Stomach (tissue), 19 donors: ENCODE measurements at places on chromosomes 4 and X. TPM values are rescaled to one million over a fixed set of nuclear protein-coding genes. Genes with fewer than 3 reads are reported as not detected.

DNA sequence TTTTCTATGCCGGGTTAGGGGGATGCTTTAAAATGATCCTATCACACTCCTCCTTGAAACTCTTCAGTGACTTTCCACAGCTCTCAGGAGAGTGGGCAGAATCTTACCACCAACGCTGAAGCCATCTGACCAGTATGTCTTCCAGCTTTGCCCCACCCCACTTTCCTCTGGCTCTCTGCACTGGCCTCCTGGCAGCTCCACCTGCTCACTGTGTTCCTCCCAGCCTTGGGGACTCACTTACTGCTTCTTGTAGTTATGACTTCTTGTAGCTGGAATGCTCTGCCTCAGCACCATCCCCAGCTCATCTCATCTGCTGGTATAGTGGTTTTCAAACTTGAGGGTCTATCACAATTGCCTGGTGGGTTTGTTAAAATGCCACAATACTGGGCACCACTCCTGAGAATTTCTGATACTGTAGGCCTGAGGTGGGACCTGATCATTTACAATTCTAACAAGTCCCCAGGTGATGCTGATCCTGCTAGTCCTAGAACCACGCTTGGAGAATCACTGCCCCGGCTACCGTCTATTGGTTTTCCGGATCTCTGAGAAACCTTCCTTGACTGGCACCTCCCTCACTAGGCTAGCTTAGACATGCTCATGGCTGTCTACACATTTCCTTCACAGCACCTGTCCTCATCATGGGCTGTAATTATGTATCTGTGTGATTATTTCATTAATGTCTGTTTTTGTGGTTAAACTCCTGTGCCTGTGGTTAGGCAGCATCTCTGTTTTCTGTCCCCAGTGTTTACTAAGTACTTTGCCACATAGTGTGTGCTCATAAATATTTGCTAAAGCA lies 152.2 kb downstream of the MGST2 start:
- peaks cover 27% of the 10 kb centered on the region for H3K4me1 ChIP-seq
- no peak for DNase-seq
- H3K27me3 ChIP-seq, result no peaks in the 10 kb centered on the region
- no peak overlapping the region for H3K4me3 ChIP-seq

GRCh38 chr4:150325872-150326271 lies 247.6 kb downstream of the DCLK2 start:
- no peak for DNase-seq
- H3K27ac ChIP-seq, result no peak overlapping the region
- H3K4me3 ChIP-seq, result no peak overlapping the region
- H3K27me3 ChIP-seq, result no peaks in the 10 kb centered on the region
- H3K4me1 ChIP-seq, result no peaks in the 10 kb centered on the region
- no peaks in the 10 kb centered on the region for H3K36me3 ChIP-seq

DNA sequence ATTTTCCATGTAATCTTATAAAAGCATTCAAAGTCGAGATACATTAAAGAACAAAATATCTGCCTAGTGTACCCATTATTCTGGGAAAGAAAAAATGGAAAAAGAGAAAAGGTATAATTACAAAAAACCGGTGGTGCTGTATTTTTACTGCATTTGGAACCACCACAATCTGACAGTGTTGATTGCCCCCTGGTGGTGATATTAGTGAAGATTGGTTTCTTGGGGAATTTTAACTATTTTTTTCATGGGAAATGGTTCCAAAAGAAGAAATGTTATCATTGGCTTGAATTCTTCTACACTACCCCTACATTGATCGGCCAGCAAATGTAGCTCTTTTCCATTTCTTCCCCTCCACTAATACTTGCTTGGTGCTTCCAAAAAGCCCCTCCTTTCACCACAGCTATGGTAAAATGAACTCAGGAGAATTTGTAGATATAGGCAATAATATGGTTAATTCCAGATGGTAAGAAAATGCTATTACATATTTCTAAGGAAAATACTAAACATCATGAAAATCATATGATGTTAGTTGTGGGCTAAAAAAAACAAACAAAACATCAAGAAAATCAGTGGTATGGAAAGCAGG lies 50.0 kb downstream of the COX18 start:
- no peak overlapping the region for H3K27ac ChIP-seq
- no peaks in the 10 kb centered on the region for H3K36me3 ChIP-seq
- DNase-seq, result no peak

DNA sequence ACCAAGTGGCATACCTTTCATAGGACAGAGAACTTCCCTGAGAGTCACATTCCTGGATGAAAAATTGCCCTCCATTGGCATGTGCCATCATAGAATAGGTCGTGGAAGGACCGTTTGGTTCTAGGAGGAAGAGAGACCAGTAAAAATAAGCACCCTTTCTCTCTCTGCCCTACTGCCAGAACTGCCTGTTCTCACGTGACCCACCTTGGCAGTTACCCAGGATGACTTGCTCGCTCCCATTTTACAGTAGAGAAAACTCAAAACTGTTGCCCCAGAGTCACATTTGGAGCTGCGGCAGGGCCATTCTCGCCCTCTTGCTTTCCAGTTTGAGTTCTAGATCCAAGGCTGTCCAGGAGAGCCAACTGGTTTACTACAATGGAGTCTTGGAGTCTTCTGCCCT lies 1.1 kb upstream of the NLGN3 start:
- H3K27ac ChIP-seq, result no peak overlapping the region
- no peak overlapping the region for H3K4me3 ChIP-seq
- peaks cover 42% of the 10 kb centered on the region for H3K36me3 ChIP-seq
- peaks cover 29% of the 10 kb centered on the region for H3K4me1 ChIP-seq
- H3K27me3 ChIP-seq, result no peaks in the 10 kb centered on the region
- DNase-seq, result no peak

- H3K4me3 ChIP-seq, result no peak overlapping the region
- no peaks in the 10 kb centered on the region for H3K4me1 ChIP-seq
- H3K36me3 ChIP-seq, result no peaks in the 10 kb centered on the region
- H3K27me3 ChIP-seq, result no peaks in the 10 kb centered on the region
- H3K27ac ChIP-seq, result no peak overlapping the region
Observed at GRCh38 chrX:111169141-111169540, 73.2 kb downstream of the PAK3 start.

GRCh38 chr4:22648996-22649395 lies 43.7 kb upstream of the GBA3 start:
- no peaks in the 10 kb centered on the region for H3K36me3 ChIP-seq
- H3K4me3 ChIP-seq, result no peak overlapping the region
- no peak for DNase-seq
- H3K27ac ChIP-seq, result no peak overlapping the region
- H3K27me3 ChIP-seq, result no peaks in the 10 kb centered on the region
- H3K4me1 ChIP-seq, result no peaks in the 10 kb centered on the region

Gene CSAG1
- not detected for total RNA-seq

Gene SPATA4
- total RNA-seq, result not detected

Gene MAMLD1
- total RNA-seq, result not detected

Gene GPRASP3
- total RNA-seq, result 6.4 TPM

Gene ADAM29
- not detected for total RNA-seq

Gene FTSJ1
- total RNA-seq, result 28.5 TPM
